ENCODE measurements at places on chromosomes 7 and 10.

- DNase-seq: no peak
Observed at GRCh38 chr10:132178672-132179545, 7.8 kb upstream of the DPYSL4 start.

DNA sequence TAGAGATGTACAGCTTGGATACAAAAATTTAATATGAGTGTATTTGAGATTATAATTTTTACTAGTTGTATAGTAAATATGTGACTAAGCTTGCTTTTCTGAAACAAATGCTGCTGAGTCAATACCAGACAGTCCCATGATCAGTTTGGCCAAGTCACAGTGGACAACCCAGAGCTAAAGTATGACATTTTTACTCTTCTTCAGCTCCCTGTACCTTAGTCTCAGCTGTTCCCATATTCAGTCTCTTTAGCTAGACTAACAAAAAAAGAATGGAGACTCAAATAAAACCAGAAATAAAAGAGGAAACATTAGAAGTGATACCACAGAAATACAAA is 189.3 kb downstream of the CTNNA3 start:
- DNase-seq: no peak

- DNase-seq: no peak
Observed at GRCh38 chr7:158130023-158130409, 457.6 kb downstream of the PTPRN2 start.

GRCh38 chr7:73526896-73527821 is 5.1 kb upstream of the BAZ1B start:
- DNase-seq: no peak

GRCh38 chr10:121698336-121698735 is 100.1 kb upstream of the FGFR2 start:
- no peak for DNase-seq

DNA sequence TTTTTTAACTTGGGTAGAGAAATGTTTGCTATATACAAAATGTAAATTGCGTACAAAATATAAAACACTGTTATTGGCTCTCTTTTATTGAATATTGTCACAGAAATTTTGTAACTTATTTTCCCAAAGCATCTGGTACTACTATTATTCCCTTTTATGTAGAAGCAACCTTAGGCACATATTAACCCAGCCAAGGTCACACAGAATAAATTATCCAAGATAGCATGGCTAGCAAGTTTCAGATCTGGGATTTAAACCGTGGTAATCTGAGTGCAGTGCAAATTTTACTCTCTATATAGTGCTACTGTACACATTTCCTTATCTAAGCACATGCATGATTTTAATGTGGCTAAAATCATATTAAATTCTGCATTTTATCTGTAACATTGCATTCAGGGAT is 1190.5 kb upstream of the LRRTM3 start:
- DNase-seq: no peak

DNA sequence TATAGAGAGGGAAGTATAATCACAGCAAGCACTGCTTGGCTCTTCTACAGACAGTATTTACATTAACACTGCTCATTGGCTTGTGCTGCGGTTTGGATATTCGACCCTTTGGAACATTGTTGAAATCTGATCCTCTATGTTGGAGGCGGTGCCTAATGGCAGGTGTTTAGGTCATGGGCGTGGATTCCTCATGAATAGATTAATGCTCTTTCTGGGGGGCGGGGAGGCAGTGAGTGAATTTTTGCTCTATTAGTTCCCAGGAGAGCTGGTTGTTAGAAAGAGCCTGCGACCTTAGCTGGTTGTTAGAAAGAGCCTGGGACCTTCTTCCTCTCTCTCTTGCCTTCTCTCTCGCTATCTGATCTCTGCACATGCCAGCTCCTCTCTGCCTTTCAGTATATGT is 77.3 kb upstream of the SVIL start:
- DNase-seq: no peak

DNA sequence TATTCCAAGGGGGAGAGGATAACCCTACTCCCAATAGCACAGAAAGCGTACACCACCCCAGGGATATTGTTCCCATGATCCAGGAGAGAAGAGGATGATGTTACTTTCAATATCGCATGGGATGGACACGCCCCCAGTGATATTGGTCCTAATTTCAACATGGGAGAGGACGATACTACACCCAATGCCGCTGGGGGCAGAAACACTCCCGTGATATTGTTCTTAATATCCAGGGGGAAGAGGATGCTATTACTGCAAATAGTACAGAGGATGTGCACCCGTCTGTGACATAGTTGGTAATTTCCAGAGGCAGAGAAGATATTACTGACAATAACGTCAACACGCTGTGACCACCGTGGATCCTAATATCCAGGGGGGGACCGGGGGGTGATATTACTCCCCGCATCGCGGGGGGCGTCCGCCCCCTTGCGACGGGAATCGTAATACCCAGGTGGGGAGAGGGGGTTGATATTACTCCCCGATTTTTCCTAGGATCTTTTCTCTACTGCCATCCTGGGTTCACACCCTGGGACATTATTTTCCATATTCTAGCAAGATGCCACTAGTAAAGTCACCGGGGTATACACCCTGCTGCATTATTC is 16.6 kb downstream of the MEIG1 start:
- no peak for DNase-seq

GRCh38 chr10:89888321-89889070 is 187.1 kb downstream of the KIF20B start:
- DNase-seq: no peak

- DNase-seq: no peak
Observed at GRCh38 chr10:123537188-123537961, 128.8 kb upstream of the GPR26 start.

GRCh38 chr7:81244224-81244623 is 325.4 kb upstream of the SEMA3C start:
- DNase-seq: no peak

GRCh38 chr7:158094671-158095226 is 492.9 kb downstream of the PTPRN2 start:
- no peak for DNase-seq

All from hepatic stellate cell (primary cell).